EH (cell line): ENCODE measurements at places on chromosomes 2 and 18.

- DNase-seq = no peak
Measured at GRCh38 chr18:44811572-44812125, 131.0 kb downstream of the SETBP1 start.

- peak; percentile 21 for DNase-seq
Measured at GRCh38 chr2:86807468-86808275, 17.0 kb upstream of the CD8A start.

DNA sequence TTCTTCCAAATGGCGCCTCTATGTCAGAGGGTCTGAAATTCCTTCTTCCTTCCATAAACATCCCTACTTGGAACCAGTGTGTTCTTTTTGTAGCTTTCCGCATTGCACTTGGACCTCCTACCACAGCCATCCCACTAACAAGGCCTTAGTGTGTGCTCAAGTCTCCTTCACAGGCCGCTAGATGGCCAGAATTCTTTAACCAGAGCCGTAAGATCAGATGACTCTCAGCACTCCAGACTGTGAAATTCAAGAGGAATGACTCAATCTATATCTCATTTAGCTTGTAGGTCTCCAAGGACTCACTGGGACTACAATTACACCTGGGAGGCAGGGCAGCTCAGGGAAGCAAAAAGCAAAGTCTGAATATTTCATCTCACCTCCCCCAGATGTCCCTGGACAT lies 298.9 kb downstream of the EIPR1 start:
- peak; percentile 5 for DNase-seq

- DNase-seq = no peak
Measured at GRCh38 chr18:45820106-45820745, 5.2 kb upstream of the SIGLEC15 start.

DNA sequence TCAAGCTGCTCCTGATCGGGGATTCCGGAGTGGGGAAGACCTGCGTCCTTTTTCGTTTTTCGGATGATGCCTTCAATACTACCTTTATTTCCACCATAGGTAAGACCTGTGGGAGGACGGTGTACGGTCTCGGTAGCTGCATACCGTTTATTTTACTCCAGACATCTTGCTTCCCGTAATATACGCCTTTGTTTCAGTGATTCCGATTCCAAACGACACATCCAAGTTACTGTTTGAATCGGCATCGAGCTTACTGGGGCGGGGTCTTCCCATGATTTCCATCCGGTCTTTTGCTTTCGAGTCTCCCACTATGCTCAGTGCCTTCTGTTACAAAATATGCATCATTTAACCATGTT lies 731 bp downstream of the RAB10 start:
- peak; percentile 30 for DNase-seq

GRCh38 chr2:106706283-106706682 lies 179.7 kb downstream of the ST6GAL2 start:
- no peak for DNase-seq

DNA sequence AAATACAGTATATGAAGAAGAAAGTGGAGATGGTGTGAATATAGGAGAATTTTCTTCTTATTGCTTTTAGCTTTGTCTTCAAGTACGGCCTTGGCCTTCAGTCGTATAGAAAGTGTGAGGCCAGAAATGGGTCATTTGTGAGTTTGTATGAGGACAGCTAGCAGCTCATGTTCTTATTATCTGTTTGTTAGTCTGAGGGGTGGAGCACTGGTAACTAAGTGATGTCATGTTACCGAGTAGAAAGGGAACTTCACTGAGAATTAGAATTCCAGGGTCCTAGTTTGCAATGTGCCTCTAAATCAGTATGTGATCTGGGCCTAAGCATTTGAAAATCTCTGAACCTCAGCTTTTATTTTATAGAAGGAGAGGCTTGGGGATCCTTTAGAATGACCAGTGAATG lies 588.6 kb downstream of the NRXN1 start:
- no peak for DNase-seq

DNA sequence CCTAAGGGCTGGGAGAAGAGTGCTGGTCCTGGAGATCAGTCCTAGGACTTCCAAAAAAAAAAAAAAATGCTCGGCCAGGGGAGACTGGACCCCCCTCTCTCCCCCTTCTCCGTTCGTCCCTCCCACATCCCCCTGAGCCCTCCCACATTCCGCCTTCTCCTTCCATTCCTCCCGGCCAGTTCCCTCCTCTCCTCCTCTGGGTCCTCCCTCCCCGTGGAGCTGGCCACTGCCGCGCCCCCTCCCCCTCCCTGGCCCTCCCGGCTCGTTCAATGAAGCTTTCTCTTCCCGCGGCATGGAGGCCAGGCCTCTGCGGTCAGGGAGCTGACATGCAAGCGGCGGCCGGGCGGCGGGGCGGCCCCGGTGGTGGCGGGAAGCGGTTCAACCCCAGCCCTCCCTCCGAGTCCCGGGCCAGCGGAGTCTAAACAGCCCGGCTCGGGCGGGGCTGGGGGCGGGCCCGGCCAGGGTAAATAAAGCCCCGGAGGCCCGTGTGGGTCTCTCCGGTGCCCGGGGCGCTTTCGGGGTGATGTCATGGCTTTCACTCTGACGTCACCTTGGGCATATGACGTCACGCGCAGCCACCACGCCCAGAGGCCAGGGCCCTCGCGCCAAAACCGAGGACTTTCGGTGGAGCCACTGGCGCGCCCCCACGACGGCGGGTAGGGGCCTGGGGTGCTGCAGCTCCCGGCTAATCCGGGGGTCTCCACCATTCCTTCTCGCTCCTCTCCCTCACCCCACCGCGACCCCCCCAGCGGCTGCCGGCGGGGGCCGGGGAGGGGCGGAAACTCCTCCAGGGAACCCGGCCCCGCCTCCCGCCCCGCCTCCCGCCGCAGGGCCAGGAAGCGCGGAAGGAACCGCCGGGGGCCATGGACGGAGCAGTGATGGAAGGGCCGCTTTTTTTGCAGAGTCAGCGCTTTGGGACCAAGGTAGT lies at the start of the genes DOK1 and LOXL3:
Gene DOK1, plus strand, starts transcription at position 829 of the 928 bp plus-strand sequence. Its CDS starts 35 bp downstream, at position 864.
Gene LOXL3, minus strand, starts transcription at position 51 of the 928 bp plus-strand sequence. CDS start 1,308 bp downstream, outside the sequence.
- peak; percentile 96 for DNase-seq

- DNase-seq = no peak
Measured at GRCh38 chr2:44277541-44277940, 2.3 kb downstream of the SLC3A1 start.

- DNase-seq = peak; percentile 78
Measured at GRCh38 chr2:69298862-69299261, 88.2 kb downstream of the GFPT1 start.

DNA sequence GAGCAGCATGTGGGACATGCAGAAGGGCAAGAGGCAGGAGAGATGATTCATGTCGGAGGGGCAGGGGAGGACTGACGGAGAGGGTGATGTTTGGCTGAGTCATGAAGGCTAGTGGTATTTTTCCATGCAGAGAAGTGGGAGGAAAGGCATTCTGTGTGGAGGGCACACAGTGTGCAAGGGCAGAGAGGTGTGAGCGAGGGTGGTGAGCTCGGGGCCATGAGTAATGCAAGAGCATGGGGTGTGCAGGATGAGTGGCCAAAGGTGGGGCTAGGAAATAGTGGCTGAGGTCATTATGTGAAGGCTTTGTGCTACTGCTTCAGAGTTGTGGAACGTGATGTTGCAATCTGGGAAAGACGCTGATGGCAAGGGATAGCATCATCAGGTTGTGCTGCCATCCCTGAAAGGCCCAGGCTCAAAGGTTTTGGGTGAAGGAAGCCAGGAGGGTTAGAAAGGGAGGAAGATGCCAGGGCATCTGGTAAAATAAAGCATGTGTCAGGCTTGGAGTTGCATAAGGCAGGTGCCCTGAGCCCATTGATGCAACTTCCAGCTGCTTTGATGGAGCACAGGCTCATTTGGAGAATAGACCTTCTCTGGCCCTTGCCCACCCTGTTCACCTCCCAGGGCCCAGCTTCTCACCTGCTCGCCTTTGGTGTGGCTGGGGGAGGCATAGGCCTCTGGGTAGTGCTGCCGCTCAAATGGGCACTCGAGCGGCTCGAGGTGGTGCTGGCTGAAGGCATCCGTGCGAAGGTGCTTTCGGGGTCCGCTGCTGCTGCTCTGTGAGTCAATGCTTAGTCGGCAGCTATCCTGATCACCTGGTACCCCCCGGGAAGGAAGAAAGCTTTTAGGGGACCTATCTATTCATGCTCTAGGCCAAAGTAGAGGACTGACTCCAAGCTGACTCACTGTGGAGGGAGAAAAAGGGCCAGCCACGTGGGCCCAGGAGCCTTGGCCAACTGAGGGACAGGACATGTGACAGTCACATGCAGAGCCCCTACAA lies 37.5 kb downstream of the PAX8 start:
- peak; percentile 99 for DNase-seq

DNA sequence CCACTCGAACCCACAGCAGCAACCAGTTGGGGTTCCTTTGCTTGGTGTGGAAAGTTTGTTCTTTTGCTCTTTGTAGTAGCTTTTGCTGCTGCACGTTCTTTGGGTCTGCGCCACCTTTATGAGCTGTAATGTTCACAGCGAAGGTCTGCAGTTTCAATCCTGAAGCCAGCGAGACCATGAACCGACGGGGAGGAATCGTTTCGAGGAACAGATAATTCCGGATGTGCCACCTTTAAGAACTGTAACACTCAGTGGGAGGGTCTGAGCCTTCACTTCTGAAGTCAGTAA lies 14.3 kb downstream of the GPR17 start:
- no peak for DNase-seq

DNA sequence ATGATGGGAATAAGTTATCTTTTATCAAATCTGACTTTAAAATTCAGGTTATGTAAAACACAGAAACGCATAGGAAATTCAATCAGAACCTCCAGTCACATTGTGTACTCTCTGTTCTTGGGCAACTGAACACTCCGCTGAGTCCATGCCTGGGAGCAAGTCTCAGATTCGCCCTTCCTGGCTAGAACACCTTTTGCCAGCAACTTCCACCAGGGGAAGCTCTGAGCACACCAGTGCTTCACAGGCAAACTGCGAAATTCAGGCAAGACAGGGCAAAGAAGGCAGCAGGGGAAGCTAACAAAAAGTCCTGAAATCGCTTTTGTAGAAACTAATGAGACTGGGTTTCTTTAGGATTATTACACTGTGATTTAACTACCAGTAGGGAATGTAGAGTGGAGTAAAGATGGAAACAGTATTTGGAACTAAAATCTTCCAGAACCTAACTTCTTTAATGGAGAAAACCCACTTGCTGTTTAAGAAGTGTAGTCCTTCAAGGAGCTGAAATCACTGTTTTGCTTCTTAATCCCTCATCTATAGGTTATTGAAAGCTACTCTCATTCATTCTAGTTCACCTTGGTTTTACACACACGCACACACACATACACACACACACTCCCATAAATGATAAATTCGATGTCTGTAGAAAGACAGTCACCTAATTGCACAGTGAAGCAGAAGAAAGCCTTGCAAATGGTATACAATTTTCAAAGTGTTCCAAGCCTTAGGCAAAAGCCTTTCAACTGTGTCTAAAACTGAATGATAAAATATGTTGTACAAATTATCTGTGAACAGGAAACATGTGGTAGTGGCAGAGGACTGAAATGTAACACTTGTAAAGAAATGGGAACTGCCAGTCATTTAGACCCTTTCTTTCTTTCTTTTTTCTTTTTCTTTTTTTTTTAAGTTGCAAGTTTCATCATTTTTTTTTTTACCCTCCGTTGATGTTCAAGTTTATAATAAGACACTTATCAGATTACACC lies 214.5 kb downstream of the TMEM182 start:
- no peak for DNase-seq
